Mucosa of gallbladder (tissue), 1 donor: ENCODE measurements at places on chromosomes 16 and 17.
A peak's percentile ranks its signal among the peaks of the same experiment; 100 is the strongest.

- no peak for DNase-seq
Measured at GRCh38 chr17:34485999-34486398, 93.4 kb upstream of the TMEM132E start.

DNA sequence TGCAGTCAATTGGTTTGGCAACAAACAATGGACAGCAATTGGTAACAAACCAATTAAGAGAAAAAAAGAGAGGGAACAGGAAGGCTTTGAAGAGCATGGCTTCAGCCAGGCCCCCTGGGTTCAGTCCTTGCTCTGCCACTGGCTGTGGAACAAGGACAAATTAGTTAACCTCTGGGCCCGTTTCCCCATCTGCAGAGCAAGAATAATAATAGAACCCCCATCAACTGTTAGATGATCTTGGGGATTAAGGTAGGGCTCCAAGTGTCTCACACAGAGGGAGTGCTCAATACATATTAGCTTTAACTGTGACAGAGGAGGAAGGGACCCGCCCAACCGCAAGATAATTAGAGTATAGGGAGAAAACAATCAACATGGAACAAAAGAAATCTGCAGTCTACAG, 55.2 kb downstream of the PECAM1 start:
- DNase-seq, result no peak

DNA sequence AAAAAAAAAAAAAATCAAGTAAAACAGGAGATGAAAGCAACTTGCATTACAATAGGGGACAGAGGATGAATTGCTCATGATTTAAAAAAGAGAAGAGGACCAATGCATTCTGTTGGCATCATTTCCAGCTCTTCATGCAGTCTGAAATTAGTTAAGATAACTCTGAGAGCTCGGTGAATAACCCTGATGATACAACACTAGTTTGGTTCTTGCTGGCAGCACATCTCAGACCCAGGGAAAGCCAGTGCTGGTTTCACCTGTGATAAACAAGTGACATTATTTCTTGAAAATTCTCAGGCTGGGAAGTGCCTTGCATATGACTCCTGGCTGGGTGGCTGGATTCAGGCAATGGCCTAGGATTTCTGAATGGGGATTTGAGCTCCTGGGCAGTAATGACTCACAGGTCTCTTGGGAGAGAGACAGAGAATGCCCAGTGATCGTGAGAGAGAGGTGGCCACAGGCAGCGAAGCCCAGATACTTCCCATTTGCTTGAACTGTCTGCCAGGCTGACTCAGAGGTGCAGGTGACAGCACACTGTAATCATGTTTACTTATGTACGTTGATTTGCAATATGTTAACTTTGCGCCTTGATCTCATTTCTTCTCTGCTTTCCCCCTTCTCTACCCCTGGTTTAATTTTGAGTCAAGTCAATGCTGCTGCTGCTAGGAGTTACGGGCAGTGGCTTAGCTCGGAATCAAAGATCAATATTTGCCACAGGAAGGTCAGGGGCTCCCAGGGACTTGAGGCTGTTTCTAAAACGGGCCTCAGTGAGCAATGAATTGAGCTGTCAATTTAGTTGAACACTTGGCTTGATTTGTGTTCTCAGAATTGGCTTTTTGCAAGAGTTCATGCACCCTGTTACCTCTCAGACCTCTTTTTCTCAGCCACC, 27.1 kb downstream of the ARSG start:
- peak; percentile 21 for DNase-seq

- DNase-seq, result no peak
Measured at GRCh38 chr17:72342627-72343527, 222.1 kb downstream of the SOX9 start.

DNA sequence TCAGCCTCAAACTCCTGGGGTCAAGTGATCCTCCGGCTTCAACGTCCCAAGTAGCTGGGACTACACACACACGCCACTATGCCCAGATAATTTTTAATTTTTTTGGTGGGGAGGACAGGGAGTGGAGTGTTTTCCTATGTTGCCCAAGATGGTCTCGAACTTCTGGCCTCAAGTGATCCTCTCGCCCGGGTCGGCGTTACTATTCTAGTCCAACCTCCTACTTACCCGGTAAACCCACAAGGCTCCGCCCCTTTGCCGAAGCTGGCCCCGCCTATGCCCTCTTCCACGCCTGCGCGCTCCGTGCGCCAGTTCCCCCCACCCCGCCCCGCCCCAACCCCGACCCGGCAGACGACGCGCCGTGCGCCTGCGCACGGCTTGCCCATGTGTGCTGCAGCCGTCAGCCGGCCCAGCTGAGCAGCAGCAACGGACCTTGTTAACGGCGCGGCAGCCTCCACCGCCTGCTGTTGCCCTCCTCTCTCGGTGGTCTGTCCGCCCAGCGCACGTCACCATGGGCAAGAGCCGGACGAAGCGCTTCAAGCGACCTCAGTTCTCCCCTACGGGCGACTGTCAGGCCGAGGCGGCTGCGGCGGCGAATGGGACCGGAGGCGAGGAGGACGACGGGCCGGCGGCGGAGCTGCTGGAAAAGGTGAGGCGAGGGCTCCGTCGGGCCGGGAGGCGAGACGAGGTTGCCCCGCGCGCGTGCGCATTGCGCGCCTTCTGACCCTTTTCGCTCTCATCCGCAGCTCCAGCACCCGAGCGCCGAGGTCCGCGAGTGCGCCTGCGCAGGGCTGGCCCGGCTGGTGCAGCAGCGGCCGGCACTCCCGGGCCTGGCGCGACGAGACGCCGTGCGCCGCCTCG, at the start of gene HEATR3:
TSS of gene HEATR3 (plus strand) at position 347 of the 858 bp plus-strand sequence. CDS start at position 509, 162 bp downstream.
- peak; percentile 94 for DNase-seq

- no peak for DNase-seq
Measured at GRCh38 chr17:42680331-42680808, 1.3 kb downstream of the CCR10 start.

DNA sequence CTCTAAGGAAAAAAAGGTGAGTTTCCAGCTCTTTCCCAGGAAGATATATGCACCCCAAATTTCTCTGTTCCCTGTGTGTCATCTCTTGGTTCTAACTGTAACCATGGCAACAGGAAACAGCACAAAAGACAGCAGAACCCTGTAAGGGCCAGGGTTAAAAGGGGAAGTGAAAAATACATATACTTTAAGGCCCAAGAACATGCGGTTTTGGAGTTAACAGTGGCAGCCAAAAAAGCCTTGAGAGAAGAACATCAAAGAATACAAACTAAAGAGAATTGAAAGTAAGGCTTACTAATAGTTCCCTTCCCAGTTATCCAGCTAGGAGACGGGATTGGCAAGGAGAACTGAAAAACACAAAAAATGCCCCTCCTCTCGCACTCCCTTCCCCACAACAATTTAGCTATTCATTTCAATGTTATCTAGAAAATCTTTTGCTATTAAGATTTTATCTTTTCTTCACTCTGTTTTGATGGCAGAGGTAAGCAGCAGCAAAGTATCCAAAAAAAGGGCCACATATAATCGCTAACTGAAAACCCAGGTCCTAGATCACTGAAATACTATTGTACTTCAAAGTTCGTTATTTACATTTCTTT, 1.5 kb downstream of the SPOP start:
- no peak for DNase-seq

- peak; percentile 51 for DNase-seq
Measured at GRCh38 chr17:10135539-10136257, 62.7 kb downstream of the GAS7 start.

GRCh38 chr17:32286518-32286900, 20.9 kb downstream of the RHBDL3 start:
- DNase-seq, result no peak

GRCh38 chr16:30921748-30922419, 1.5 kb upstream of the FBXL19 start:
- DNase-seq, result peak; percentile 91

- no peak for DNase-seq
Measured at GRCh38 chr17:32970281-32970680, 21.4 kb upstream of the SPACA3 start.

GRCh38 chr17:82560252-82560642, 40.7 kb downstream of the FOXK2 start:
- no peak for DNase-seq
